ENCODE measurements at places on chromosomes 3 and 15.

- DNase-seq = no peak
Observed at GRCh38 chr15:69939513-69940440, 157.9 kb downstream of the TLE3 start.

- no peak for DNase-seq
Observed at GRCh38 chr3:161070252-161070930, 34.8 kb downstream of the B3GALNT1 start.

DNA sequence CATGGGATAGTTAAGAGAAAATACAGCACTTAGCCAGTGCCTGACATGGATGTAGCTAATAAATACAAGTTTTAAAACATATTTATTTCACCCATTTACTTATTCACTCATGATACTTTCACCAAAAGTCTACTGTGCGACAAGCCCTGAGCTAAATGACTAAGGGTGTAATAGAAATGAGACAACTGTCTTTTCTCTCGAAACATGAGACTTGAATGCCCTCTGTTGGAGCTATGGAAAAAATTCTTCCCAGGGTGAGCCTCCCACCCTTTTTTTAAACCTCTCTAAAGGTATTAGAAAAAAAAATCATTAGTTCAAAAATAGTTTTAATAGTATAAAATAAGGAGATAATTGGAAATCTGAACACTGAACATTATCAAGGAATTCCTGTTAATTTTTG lies 24.3 kb upstream of the RPL14 start:
- no peak for DNase-seq

DNA sequence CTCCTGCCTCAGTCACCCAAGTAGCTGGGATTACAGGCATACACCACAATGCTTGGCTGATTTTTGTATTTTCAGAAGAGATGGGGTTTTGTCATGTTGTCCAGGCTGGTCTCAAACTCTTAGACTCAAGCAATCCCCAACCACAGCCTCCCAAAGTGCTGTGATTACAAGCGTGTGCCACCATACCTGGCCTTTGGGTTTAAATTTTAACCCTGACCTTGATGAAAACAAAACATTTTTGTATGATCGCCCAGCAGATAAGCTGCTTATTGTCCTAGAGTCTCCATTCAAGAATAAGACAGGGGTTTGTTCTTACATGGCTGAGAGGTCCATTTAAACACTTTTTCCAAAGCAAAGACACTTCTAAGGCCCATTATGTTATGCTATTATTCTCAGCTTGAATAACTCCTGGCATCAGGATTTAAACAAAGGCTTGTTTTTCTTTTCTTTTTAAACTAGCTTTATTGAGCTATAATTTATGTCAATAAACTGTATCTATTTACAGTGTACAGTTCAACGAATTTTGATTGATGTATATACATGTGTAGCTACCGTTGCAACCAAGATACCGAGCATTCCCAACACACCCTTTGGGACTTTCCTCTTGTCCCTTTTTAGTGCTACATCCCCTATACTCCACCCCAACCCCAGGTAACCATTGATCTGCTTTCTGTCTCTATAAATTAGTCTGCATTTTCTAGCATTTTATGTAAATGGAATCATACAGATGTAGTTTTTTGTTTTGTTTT lies 1.4 kb upstream of the MUC13 start:
- no peak for DNase-seq

GRCh38 chr3:185397676-185398075 lies 34.7 kb downstream of the MAP3K13 start:
- DNase-seq = no peak

DNA sequence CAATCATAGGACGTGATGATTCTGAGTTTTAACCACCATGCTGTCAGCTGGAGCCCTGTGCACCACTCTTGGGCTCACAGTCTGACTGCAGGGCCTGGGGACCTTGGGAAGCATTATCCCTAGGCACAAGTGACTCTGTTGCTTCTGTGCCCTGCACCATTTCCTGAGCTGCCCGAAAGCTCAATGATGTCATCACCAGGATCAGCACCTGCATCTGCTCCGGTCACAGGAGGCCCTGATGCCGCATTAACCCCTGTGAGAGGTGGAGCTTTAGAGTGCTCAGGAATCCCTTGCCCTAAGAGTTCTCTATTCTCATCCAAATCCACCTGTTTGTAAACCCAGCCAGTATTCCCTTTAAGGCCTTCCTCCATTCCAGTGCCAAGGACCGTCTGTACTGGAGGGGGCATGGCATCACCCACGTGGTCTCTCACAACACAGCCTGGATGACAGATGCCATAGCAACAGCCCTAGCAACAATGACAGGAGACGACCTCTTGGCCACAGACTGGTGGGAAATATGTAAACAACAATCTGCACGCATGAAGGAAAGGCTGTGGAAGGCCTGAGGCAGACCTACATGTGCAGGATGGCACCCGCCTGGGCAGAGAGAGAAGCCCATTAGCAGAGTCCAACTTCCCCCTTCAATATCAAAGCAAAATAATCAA lies 37.9 kb downstream of the NTRK3 start:
- no peak for DNase-seq

DNA sequence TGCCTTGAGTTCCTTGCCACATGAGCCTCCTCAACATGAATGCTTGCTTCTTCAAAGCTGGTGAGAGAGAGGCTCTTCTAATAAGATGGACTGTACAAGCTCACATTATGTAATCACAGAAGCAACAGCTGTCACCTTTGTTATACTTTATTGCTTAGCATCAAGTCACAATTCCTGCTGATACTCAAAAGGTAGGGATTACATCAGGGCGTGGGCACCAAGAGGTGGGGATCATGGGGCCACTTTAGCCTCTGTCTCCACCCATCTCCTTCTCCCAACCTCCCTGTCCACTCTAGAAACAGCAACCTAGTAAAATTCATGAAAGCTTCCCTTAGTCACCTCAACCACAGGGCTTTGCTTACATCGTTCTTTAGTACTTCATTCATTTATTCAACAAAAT lies 95.9 kb downstream of the FAM43A start:
- DNase-seq = no peak

- peak; percentile 86 for DNase-seq
Observed at GRCh38 chr3:197298945-197299854, 788 bp upstream of the DLG1 start.

GRCh38 chr3:152508705-152509104 lies 240.0 kb downstream of the MBNL1 start:
- peak; percentile 11 for DNase-seq

GRCh38 chr3:34159613-34160420 lies 361.4 kb downstream of the PDCD6IP start:
- no peak for DNase-seq

- DNase-seq = peak; percentile 93
Observed at GRCh38 chr15:69758810-69759790, 306.5 kb downstream of the RPLP1 start.

- no peak for DNase-seq
Observed at GRCh38 chr3:55935241-55935640, 448.1 kb upstream of the WNT5A start.

DNA sequence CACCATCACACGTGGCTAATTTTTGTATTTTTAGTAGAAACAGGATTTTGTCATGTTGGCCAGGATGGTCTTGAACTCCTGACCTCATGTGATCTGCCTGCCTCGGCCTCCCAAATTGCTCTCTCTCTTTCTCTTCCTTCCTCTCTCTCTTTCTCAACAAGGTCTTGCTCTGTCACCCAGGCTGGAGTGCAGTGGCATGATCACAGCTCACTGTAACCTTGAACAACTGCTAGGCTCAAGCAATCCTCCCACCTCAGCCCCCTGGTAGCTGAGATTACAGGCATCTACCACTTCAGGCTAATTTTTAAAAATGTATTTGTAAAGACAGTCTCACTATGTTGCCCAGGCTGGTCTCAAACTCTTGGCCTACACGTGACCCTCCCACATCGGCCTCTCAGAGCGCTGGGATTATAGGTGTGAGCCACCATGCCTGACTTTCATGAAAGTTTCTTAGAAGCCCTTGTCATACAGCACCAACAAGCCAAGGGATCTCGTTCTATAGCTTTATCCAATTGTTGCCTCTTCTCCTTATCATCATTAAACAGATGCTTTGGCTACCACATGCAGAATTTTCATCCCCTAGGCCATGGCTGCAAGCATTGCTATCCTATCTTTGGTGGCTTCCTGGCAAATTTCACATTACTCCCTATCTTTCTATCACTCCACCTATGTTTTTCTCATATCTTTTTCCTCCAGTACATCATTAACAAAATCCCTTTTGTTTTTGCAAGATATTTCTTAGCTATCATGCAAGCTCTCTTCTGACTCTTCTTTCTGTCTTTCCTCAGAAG lies 5.7 kb downstream of the CCDC32 start:
- DNase-seq = no peak

DNA sequence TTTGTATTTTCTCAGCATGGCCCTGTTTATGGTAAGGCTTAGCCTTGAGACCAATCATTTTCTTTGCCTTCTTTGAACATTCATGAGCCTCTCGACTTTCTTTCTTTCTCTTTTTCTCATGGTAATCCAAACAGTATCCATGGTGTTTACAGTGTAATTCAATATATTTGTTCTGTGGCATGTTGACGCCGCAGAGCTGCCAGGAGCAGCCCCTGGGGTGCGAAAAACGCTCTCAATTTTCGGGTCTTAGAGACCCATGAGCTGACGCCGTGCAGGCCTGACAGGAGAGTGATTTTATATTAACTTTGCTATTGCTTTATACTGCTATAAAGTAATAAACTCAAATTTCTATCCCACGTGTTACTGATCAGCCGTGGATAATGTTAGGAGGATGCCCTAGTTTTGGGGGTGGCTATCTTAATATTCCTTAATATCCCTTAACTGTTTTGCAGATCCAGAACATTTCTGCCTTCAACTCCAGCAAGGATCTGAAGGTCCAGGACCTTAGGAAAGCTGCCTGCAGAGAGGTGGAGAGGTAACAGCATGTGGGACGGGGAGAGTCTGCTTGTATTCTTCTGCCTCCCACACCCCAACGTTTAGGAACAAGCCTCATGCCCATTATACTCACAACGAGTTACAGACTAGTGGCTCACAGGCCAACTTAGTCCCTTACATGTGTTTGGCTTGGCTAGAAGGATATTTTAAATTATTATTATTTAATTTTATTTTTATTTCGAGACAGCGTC lies 29.3 kb upstream of the MYO1E start:
- DNase-seq = no peak

DNA sequence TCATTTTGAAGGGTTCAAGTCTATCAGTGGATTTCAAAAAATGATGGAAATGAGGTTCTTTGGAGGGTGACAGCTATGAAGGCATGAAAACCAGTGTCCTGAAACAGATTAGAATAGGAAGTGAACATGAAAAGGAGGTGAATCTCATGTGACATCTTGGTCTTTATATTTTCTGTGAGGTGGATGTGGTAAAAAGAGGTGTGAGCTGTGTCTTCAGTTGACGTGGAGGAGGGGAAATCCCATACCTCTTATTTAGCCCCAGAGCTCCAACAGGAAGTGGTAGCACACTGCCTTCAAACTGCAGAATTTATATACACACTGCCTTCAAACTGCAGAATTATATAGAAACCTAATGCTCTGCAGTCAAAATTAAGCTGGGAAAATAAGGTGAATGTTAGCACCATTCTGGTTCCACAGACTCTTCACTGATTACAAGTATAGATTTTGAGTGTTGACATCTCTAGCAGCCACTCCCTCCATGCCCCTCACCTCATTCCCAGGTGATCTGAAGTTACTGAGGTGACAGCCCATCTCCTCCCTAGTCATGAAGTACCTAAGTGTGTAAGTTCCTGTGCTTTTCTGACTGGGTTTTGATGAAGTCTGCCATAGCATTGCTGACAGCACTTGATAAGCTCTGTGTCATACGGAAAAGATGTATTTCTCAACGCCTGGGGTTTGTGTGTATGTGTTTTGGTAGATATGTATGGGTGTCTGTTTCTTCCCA lies 2.7 kb downstream of the RAB8B start:
- DNase-seq = no peak

GRCh38 chr3:6733699-6734394 lies 127.1 kb upstream of the GRM7 start:
- DNase-seq = no peak

- DNase-seq = no peak
Observed at GRCh38 chr3:20421-20820, 176.1 kb upstream of the CHL1 start.

- DNase-seq = no peak
Observed at GRCh38 chr3:16884084-16884747, 539 bp upstream of the PLCL2 start.

GRCh38 chr3:101518421-101518871 lies 5.4 kb upstream of the SENP7 start:
- DNase-seq = peak; percentile 6

DNA sequence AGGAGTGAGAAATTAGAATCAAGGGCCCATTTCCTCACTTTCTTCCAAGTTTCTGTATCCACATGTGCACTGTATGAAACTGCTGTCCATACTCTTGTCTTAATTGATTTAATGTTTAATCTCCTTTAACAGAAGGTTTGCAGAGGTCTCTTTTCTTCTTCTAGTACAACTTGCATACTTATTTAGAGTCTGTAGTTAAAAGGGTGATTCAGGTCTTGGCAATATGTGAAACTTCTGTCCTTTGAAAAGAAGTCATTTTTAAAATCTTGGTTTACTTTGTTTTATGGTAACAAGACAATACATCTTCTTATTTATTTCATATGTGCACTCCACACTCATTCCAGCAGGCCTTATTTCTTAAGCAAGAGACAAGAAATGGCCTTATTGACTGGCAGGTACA lies 25.8 kb downstream of the TMEM45A start:
- no peak for DNase-seq

- DNase-seq = no peak
Observed at GRCh38 chr15:77415450-77416147, 4.3 kb downstream of the PEAK1 start.

DNA sequence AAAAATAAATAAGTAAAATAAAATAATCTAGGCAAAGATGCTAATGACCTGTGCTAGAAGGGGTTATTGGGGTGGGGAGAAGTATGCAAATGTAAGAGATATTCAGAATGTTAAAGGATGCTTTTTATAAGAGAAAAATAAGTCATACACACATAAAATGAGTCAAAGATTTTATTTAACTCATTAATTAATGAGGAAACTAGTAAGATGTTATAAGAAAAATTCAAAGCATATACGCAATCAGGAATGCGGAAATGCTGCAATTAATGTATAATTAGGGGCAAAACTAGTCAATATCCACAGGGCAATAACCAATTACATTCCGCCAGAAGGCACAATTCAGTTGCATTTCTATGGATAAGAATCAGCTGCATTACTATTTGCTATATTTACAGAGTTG lies 30.1 kb downstream of the MAP3K13 start:
- no peak for DNase-seq
